HCEC 1CT (cell line): ENCODE measurements at places on chromosomes 7 and 10.

GRCh38 chr7:151384352-151384697, 25.5 kb downstream of the WDR86 start:
- no peak for DNase-seq

DNA sequence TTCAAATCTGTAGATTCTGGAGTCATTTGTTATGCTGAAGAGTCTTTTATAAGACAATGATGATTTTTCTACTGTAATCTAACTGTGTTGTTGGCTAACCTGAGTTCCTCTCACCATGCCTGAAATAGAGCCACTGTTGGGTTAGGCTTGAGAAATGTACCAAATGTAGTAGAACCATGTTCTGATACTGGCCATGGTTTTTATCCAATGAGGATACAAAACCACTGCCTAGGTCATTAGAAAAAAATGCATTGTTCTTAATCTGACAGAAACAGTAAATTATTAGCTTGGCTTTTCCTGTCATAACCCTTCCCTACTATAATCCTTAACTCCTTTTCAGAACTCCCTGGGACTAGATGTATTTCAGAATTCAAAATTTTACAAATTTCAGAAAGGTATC, 86.6 kb downstream of the RAPGEF5 start:
- no peak for DNase-seq

GRCh38 chr10:3623746-3624145, 161.3 kb downstream of the KLF6 start:
- DNase-seq, result peak; percentile 88

- no peak for DNase-seq
Measured at GRCh38 chr10:16907687-16908086, 90.5 kb upstream of the RSU1 start.

GRCh38 chr7:143355450-143356385, 6.8 kb downstream of the FAM131B start:
- no peak for DNase-seq

DNA sequence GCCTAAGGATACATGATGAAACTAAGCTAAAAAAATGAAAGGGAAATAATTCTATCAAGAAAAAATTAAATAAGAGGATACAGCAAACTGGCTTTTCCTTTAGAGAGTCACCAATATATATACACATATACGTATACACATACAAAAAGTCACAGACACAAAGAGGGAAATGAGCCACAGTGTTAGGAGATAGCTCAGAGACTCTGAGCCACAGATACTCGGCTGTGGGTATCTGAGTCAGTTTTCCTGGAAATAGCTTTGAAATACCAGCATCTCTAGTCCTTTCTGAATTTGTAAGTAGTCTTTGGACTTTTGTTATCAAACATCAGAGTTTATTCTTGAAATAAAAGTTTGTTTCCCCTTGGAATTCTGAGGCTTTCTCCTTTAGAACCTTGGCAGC, 111.8 kb downstream of the TBXAS1 start:
- DNase-seq, result no peak

- DNase-seq, result no peak
Measured at GRCh38 chr7:100176096-100177044, 811 bp downstream of the GPC2 start.

DNA sequence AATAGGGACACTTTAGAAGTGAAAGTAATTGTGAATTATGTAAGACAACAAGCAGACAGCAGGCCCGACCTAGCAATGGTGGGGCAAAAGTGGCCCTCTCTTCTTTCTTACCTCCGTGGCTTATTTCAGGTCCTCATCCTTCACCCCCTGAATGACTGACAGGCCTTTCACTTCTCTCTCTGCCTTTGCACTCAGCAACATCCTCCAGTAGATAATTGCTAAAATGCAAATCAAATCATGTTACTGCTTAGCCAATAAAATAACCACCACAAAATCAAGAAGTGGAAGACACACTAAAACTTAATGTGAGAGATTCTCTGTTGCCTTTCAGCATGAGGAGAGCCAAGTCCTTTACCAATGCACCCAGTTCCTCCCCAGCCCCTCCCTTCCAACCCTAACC, 274.6 kb upstream of the ZNF32 start:
- no peak for DNase-seq

- DNase-seq, result peak; percentile 25
Measured at GRCh38 chr7:44798649-44799305, 2.3 kb downstream of the PPIA start.

- DNase-seq, result no peak
Measured at GRCh38 chr7:132636581-132636980, 60.3 kb upstream of the PLXNA4 start.
